Substantia nigra (tissue), 51 donors: ENCODE measurements at places on chromosomes 5 and 9.

DNA sequence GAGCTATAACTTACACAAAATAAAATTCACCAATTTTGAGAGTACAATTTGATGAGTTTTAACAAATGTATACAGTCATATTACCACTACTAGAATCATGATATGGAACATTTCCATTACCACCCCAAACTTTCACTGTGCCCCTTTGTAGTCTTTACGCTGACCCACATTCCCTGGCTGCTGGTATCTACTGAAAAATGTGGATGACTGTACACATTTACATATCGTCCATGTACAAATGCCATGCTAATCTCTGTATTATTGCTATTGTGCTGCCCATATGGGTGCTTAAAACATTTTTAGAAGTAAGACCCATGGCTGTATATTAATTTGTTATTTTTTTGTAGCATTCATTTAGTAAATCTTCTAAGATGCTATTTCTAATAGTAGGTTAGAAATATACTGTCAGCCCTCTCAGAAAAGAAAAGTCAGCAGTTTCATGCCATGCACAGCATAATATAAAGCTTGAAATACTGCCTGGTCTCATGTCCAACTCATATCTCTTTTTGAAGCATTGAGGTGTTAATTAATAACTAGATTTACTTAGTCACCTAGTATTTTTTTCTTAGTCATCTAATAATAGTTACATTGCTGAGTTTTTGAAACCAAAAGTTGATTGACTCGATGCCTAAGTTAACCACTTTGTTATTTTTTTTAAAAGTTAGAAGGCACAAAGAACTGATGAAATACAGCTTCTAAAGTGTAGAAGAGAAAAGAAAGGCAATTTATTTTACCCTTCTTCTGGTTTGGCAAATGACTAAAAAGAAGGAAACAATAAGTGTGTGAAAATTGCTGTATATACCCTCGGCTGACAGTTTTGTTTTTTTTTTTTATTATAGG lies 188.3 kb upstream of the MEF2C start:
- no peak for DNase-seq

GRCh38 chr5:67238191-67238590 lies 41.6 kb upstream of the CD180 start:
- no peak for DNase-seq

DNA sequence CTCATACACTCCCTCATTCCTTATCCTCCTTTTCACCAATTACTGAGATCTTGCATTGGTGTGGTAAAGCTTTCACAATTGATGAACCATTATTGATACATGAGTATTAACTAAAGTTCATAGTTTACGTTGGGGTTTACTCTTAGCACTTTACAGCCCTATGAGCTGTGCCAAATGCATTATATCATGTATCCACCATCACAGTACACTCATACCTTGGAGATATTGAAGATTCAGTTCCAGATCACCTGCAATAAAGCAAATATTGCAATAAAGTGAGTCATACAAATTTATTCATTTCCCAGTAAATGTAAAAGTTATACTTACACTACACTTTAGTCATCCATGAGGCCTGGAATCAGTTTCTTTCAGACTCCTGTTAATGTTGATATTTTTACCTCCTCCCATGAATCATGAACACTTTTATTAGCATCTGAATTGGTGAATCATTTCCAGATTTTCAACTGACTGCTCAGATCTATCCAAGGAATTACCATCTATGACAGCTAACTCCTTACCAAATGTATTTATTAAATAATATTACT lies 546.6 kb upstream of the PTPRD start:
- DNase-seq = no peak

DNA sequence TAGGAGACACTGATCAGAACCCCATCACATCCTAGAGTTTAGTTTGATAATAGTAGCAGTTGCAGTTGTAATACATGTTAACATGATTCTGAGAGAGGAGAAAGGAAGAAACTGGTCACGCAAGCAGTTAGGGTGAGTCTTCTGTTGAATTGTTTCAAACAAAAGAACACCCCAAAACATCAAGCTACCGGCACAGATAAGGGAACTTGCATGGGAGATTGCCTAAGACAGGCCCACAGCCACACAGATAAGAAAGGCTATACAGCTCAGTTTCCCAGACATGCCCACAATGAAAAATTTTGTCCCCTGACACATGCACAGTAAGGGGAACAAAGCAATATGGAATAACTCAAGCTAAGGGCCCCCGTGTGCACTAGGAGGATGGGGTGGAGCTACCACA lies 15.9 kb downstream of the HSPB3 start:
- no peak for DNase-seq

DNA sequence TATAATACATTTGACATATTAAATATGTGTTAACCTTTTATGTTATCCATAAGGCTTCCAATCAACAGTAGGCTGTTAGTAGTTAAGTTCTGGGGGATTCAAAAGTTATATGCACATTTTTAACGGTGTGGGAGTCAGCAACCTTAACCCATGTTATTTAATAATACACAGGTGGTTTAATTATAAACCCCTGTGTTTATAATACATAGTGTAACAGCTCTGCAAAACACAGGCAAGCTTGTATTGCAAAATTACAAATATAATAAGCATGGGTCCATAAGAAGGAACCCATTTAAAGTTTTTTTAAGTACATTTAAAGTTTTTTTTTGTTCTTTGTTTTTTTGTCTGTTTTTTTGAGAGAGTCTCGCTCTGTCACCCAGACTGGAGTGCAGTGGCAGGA lies 14.5 kb upstream of the RAD23B start:
- DNase-seq = no peak

DNA sequence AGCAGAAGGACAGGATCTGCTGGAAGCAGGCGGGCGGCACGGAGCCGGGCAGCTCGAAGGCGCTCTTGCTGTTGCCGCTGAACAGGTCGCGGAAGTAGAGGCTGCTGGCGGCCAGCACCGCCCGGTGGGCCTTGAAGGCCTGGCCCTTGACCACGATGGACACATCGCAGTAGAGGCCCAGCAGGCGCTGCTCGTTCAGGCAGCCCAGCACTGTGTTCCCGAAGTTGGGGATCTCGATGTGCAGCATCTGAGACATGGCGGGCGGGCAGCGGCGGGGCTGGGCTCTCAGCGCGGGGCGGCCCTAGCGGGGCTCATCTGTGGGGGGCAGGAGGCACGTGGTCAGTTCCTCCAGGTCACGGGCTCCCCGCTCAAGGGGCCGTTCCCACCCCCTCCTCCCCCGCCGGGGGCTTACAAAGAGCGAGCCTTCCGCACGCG lies 44.8 kb downstream of the NACC2 start:
- no peak for DNase-seq

DNA sequence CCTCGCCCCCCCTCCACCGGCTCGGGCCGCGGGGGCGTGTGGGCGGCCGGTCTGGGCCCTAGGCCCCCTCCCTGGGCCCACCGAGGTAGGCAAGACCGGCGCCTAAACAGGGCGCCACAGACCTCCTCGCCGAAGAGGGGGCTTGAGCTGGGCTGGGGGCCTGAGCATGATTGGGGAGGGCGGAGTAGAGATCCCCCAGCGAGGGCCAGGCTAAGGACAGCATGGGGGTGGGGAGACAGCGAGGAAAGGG lies 108.9 kb downstream of the PSD2 start:
- no peak for DNase-seq

DNA sequence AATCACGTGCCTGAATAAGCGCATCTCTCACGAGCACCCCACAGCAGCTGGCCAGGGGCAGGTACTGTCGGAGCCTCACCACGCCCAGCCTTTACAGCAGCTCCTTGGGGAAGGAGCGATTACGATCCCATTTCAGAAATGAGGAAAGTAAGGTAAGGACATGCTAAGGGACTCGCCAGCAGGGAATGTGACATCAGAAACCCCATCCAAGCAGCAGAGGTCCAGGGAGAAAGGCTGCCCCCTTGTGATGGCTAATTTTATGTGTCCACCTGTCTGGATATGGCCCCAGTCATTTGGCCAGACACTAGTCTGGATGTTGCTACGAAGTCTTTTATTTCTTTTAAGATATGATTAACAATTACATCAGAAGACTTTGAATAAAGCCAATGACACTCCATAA lies 77.3 kb downstream of the UBE2QL1 start:
- no peak for DNase-seq

- DNase-seq = no peak
Measured at GRCh38 chr5:161278739-161279660, 267.5 kb downstream of the GABRB2 start.

DNA sequence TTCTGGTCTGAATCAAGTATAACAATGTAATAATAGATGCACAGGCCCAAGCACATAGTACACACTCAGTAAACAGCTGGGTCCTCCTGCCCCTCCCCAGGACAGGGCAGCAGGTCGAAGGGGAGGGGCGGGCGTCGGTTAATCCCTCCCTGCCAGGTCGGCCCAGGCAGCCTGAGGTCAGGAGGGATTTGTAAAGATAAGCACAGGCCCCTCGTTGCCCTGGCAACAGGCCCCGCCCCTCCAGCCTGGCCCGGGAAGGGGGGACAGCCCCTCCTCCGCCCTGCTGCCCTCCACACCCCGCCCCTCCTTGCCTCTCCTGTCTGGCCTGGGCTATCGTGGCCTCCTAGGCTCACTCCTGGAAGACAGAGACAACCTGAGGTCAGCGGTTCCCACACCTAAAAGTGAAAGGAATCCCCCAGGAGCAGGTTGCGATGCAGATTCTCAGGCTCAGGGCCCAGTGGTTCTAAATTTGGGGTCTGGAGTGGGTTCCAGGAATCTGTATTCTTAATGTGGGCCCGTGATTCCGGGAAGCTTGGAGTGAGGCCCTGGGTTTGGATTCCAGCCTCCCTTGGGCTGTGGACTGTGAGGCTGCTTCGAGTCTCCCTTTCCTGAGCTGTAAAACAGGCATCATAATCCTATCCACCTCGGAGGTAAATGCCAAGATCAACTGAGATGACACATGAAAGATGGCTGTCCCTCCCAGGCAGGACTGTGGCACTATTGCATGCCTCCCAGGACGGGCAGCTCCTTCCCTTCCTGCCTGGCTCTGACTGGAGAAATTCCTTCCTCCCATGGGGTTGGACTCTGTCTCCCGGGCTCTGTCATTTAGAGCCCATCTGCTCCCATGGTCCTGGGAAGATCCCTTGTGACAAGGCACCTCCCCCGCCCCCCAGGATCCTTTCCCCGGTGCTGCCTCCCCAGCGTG lies 4.4 kb downstream of the CRB2 start:
- DNase-seq = no peak
